HFFc6 (cell line): ENCODE measurements at places on chromosomes 4 and X. TPM values are rescaled to one million over a fixed set of nuclear protein-coding genes. Genes with fewer than 3 reads are reported as not detected.

ASB5 gene
- 0.21 TPM in 1 of 3 replicates, not detected in the others for total RNA-seq

PCSK1N gene
- total RNA-seq = not detected in 3 replicates

EPHA5 gene
- total RNA-seq = not detected in 3 replicates

CENPVL2 gene
- total RNA-seq = not detected in 3 replicates

CT47B1 gene
- total RNA-seq = not detected in 2 replicates

SERTM2 gene
- total RNA-seq = not detected in 3 replicates

VCX gene
- total RNA-seq = not detected in 3 replicates

SNCA gene
- total RNA-seq = 0.35 TPM in 1 of 3 replicates, not detected in the others

S100P gene
- total RNA-seq = not detected in 2 replicates

SHOX gene
- 27.2 and 39.3 TPM in 2 replicates for total RNA-seq

SSX4B gene
- not detected in 3 replicates for total RNA-seq

MTM1 gene
- 7.4 to 8.6 TPM (median 8.5 TPM) in 3 replicates for total RNA-seq

GNPDA2 gene
- 14.2 to 16.4 TPM (median 15.0 TPM) in 3 replicates for total RNA-seq

DRD5 gene
- not detected in 3 replicates for total RNA-seq

GPR143 gene
- total RNA-seq = not detected in 3 replicates

MED12 gene
- 21.5 to 29.1 TPM (median 25.5 TPM) in 3 replicates for total RNA-seq

ADAD1 gene
- total RNA-seq = not detected in 3 replicates

UGT2B10 gene
- total RNA-seq = not detected in 3 replicates
